ENCODE measurements at places on chromosomes 13 and 19.

- DNase-seq = no peak
Observed at GRCh38 chr19:41626278-41626677, 596 bp downstream of the CEACAM4 start.

DNA sequence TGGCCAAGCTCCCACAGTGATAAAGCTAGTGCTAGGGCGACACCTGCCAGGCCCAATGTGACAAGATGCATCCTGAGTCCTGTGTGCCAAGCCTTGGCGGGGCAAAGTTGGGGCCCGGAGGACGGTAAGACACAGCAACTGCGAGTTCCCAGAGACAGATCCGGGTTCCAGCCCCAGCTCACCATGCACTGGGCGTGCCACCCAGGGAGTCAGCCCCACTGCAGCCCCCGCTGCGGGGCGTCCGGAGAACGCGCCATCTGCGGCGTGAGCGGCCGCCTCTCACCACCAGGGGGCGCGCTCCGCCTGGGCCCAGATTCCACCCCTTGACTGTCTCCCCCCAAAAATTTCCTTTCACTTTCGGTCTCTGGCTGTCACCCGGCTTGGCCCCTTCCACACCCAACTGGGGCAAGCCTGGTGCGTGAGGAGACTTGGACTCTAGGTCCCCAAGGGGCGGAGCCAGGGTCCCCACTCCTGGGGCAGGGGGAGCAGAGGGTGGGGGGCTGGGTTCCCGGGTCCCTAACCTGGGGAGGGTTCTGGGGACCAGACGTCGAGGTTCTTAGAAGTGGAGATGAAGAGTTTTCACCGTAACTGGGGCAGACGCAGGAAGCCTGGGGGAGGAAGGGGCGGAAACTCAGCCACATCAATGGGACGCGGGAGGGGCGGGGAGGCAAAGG lies at the start of gene FLT3LG:
Gene FLT3LG, plus strand, starts transcription at position 348 of the 674 bp plus-strand sequence. CDS start 425 bp downstream, outside the sequence.
- peak; percentile 84 for DNase-seq

DNA sequence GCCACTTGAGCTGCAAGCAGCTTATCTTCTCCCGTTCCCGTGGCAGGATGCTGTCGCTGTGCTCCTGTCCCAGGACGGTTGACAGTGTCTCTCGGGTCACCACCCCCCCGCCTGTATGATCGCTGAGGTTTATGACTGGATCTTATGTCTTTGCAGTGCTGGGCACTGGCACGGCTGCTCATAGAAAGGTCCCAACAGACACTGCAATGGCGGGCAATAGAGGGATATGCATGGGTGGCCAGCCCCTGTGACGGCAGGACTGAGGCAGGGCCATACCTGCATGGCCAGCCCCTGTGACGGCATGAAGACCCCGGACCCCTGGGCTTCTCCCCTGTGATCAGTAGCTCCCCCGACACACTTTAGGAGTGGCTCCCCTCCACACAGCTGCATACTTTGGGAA lies 307.2 kb downstream of the TEX29 start:
- no peak for DNase-seq

GRCh38 chr19:47886010-47886559 lies at the start of gene SULT2A1:
Gene SULT2A1, minus strand, starts transcription at chr19:47886315. Its CDS starts 58 bp downstream, at chr19:47886257.
- DNase-seq = no peak

- DNase-seq = peak; percentile 16
Observed at GRCh38 chr19:6065685-6066374, 44.5 kb downstream of the RFX2 start.

- DNase-seq = no peak
Observed at GRCh38 chr13:20389696-20390525, 135.7 kb downstream of the CRYL1 start.
